ENCODE measurements at places on chromosomes 12 and 14.

DNA sequence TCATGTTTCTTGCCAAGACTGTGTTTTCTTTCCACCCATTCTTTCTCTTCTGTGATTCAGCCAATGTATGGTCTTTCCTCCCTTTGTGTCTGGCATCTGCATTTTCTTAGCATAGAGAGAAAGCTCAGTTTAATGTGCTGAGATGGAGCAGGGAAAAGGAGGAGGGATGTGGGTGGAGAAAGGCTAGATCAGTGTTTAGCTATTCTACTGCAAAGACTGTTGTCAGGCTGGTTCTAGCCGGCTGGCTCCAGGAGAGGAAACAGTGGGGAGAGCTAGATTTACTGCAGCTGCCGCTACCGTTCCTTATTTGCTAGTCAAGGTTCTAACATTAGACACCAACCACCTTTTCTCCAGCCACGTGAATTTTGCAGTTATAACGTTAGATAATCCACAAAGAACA, 5.2 kb upstream of the RIMKLB start:
- no peak for DNase-seq

- DNase-seq = no peak
Measured at GRCh38 chr12:42652048-42652447, 62.5 kb upstream of the PRICKLE1 start.

DNA sequence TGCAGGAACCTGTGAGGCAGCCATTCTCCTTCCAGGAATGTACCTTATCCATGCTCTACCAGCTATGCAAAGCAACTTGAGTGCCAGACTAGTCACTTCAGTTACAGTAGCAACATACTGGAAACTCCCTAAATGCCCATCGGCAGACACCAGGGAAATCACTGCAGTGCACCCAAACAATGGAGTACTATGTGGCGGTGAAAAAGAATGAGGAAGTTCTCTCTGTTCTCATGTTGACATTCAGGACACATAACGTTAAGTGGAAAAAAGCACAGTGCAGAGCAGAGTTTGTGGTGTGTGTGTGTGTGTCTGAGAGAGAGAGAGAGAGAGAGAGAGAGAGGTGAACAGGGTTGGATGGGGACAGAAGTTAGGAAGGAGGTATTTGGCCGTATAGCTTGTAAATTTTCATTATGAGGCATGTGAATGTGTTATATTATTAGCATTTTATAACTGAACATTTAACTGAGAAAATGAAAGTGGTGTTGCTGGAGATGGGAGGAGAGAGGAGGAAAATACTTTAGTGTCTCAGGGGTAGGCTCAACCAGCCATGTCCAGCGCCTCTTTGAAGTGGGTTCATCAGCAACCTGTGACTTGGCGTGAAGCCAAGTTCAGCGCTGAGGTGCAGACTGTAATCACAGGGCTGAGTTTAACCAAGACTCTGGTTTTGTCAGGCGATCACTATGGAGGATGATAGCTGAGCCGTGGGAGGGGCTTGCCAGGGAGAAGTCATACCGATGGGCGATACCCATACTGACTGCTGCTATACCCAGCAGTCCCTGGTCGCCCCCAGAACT, 17.3 kb downstream of the TNFAIP2 start:
- DNase-seq = no peak

DNA sequence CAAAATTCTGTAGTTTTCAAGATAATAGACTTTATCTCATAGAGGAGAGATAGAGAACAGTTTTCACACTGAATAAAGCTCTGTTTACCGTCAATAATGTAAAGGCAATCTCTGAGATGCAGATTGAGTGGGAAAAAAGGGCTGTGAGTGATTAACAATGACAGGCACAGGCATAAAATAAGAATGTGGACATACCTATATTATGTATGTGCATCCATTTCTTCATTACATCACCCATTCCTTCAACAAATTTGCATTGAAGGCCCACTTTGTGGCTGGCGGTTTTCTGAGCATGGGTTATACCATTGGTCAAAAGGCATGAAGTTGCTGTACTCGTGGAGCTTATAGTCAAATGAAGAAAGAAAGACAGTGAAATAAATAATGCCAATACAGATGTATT, 1431.0 kb downstream of the AACS start:
- DNase-seq = no peak

GRCh38 chr14:23566778-23567185, 809 bp downstream of the AP1G2 start:
- DNase-seq = no peak

DNA sequence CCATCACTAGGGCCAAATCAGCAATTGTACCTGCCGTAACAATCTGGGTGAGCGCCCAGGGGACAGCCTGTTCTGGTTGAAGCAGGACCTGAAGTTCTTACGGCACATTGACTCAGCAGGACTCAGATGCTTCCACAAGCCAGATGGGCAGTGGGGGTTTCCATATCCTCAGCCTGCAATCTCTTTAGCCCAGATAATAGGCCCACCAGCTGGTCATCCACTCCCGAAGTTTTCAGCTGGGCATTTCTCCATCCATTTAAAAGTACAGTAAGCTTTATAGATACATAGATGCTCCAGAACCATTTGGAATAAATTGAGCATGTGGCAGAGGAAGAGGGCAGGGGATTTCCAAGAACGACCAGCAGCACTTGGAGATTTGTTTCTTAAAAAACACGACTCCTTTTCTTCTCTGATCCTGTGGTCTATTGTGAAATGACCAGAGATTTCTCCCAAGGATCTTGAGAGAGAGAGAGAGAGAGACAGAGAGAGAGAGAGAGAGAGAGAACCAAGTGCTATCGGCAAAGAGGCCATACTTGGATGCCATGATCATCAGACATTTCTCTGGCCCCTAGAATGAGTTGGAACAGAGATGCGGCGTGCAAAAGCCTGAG, 74.8 kb upstream of the PLXNC1 start:
- no peak for DNase-seq

GRCh38 chr12:109892748-109893147, 7.3 kb upstream of the TCHP start:
- no peak for DNase-seq

DNA sequence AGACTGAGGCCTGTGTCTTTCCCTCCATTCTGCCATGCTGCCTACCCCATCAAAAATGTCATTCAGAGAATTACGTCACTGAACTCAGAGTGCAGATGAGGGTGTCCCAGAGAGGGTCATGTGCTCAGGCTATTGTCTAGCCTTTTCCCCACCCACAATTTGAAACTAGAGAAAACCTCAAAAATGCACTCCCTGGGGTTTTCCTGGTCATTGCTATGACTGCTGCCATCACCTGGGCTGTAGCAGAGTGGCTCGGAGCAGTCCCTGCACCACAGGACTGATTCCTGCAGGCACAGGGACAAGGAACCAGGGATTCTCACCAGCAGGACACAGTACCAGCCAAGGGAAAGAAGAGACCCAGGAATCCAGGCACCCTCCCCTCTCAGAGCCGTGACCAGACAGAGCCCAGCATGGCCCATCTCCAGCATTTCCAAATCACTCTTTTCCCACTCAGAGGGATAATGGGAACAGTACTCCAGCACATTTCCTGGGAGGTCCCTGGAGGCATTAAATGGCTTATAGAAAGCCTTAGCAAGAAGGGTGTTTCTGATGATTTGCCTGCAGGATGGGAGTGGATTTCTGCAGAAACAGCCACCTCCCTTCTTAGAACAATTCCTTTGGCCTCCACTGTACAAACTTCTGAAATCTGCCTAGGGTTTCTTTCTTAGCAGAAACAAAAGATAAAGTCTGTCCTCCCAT, 45.9 kb downstream of the VWF start:
- peak; percentile 61 for DNase-seq

GRCh38 chr14:59116984-59117415, 71.5 kb upstream of the DAAM1 start:
- peak; percentile 58 for DNase-seq

DNA sequence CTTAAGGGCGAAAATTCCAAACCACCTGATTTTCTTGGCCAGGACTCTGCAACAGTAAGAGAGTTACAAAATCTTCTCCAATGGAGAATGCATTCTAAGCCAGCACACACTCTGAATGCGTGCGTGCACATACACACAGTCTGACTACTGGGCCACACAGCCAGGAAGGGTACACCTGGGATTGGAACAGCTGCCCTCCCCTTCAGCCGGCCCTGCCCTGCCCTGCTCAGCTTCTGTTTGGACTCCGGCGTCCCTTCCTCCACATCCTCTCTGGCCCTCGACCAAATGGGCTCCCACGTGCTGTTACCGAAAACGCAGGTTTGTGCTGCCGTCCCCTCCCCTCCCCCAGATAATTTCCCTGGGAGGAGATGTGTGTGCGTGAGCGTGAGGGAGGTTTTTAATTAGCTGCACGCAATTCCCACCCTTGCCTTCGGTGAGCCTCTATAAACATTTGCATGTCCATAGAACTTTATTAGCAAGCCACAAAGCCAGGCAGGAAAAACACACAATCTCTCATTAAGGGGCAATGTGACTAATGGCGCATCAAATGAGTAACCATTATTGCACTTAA, 43.0 kb downstream of the CCNK start:
- DNase-seq = no peak

DNA sequence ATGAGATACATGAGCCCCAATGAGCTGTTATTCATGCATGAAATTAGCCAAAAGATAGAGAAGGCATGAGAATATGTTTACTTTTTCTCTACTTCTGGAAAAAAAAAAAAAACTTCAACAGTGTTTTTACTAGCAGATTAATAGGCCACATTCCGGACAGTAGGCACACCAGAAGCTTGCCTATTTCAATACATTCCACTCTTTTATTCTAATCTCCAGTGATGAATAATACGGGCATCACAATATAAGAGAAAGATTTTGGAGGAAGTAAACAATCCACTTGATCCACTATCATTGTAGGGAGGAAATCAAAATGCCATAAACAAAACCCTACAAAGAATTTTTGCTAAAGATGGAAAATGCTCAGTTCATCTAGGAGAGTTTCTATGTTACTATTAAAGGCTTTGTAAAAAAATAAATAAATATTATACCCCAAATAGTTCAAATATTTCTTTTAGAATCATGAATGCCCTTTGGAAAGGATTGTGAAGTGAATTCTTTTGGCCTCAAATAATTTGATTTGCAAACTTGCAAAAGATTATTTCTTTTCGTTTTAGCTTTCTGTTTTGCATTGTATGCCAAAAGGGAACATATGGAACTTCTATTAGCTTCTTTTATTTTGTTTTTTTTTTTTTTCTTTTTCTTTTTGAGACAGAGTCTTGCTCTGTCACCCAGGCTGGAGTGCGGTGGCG, 232.6 kb downstream of the EPS8 start:
- DNase-seq = no peak

- peak; percentile 56 for DNase-seq
Measured at GRCh38 chr12:57735952-57736740, 2.4 kb downstream of the AGAP2 start.

DNA sequence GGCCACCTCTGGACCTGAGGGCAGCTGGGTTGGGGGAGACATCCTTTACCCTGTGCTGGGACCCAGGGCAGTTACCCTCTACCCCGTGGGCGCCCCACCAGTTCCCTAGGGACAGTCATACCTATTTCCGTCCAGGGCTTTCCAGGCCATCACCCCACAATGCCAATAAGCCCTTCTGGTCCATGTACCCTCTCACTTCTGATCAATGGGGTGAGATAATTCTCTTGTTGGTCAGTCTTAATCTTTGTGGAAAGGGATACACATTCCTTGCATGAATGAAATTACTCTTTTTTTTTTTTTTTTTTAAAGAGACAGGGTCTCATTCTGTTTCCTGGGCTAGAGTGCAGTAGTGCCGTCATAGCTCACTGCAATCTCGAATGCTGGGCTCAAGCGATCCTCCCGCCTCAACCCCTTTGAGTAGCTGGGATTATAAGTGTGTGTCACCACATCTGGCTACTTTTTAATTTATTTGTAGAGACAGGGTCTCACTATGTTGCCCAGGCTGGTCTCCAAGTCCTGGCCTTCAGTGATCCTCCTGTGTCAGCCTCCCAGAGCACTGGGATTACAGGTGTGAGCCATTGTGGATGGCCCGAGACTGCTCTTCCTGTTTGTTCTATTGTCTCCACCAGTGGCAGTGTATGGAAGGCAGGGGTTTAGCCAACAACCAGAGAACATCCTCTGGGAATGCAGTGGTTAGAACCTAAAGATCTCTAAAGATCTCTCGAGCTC, 46.3 kb upstream of the STON2 start:
- no peak for DNase-seq

DNA sequence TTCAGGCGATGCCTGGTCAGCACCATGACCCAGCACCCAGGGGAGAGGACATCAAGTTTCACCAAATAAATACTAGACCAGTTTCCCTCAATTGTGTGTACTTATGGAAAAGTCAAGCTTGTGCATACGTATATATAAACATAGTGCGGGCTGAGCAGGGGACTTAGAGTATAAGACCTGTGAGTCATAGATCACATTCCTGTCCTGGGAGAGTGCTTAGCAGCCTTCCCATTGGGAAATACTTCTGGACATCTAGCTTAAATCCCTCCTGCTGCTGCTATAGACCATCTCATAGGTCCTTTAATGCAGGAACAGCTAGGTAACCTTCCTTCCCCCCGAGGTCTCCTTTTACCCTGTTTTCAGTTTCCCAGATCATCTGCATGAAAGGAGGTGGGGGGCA, 51.9 kb downstream of the PRMT8 start:
- no peak for DNase-seq

GRCh38 chr12:28506271-28506670, 316.0 kb downstream of the CCDC91 start:
- no peak for DNase-seq

DNA sequence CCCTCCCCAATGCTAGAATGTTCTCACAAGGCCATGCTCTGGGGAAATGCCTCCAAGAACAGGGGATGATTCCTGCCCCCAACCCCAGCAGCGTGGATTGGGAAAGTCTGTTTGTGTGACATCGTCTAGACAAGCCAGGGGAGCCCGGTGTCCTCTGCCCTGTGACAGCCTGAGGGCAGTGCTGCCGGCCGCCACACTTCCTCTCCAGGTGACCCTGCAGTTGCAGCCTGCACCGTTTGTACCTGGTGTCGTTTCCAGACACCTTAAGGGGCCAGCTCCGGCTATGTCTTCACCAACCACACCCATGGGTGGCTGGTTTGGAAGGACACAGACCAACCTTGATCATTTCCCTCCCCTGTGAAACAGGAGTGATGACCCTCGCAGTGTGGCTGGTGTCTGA, 372.6 kb downstream of the BCL11B start:
- no peak for DNase-seq

Data from HTR-8/SVneo (cell line).